ENCODE measurements at places on chromosomes 1 and 21.

DNA sequence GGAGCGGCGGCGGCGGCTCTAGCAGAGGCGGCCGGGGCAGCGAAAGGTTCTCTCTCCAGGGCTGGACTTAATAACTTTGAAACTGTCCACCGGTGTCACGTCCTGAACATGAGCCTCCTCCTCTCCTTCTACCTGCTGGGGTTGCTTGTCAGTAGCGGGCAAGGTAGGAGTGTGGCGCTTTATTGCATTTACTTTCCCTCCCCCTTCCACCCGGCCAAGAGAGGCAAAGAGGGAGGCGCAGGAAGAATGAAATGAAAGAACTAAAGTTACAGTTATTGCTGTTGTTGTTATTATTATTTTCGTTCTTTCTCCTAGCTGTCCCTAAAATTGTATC is 214 bp downstream of the NCAM2 start:
- DNase-seq: no peak

DNA sequence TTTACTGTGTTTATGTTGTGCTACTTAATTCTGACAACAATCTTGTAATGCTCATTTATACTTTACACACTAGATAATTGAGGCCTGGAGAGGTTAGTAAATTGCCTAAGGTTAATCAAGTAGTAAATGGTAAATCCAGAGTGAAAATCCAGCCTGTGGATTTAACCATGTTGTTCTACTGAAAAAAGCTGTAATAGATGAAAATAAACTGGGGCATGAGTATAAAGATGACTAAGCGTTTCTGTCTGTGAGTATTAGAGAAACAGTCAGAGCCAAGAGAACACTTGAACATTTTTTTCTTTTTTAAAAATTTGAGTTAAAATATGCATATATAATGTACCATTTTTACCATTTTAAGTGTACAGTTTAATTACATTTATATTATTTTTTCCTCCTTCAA is 47.9 kb upstream of the LEPR start:
- DNase-seq: no peak

DNA sequence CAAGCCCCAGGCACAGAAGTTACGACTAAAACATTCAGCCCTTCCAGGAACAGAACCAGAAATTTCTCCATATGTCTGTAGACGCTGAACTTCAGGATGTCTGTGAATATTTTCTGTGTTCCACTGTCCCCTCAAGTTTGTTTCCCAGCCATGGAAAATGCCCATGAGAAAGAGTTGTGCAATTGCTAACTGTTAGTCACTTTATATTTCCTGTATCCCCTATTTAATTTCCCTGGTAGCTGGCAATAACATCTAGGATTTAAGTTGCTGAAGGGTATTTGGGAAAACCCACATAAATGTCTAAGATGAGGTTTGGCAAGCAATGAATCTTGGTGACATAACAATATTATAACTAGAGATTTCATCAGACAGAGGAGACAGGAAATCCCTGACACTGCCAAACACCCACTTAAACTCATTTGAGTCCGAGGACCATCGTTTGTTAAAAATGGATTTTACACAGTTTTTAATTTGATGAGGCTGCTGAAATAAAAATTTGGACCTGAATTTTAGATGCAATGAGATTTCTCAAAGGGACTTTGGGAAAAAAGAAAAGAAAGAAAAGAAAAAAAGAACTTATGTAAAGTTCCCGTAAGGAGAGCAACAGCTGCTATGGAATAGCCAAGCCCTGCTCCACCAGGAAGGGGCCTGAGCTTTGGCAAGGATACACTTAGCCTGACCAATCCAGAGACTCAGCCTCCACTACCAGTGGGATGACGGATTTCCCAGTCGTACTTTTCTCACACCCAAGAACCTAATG is 21.8 kb upstream of the ERRFI1 start:
- peak; percentile 65 for DNase-seq

- no peak for DNase-seq
These were observed 12.7 kb upstream of the SDHB start for GRCh38 chr1:17066361-17067068.

GRCh38 chr1:225207791-225208190 is 220.0 kb downstream of the LBR start:
- no peak for DNase-seq

DNA sequence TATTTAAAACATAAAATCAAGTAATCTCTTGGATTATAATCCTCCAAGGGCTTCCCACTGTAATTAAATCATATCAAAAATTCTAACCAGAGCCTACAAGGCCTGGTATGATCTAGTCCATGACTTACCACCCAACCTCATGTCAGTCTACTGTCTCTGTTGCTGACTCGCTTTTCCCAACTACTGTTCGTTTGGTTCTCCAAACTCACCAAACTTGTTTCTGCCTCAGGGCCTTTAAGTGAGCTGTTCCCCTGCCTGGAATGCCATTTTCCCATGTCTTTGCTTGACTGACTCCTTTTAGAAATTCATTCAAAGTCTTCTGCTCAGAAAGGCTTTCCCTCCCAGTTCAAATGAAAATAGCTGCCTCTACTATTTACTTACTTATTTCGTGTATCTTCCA is 95.9 kb downstream of the ZC3H11B start:
- peak; percentile 3 for DNase-seq

- DNase-seq: peak; percentile 41
These were observed 86.8 kb upstream of the CD34 start for GRCh38 chr1:207997486-207998268.

DNA sequence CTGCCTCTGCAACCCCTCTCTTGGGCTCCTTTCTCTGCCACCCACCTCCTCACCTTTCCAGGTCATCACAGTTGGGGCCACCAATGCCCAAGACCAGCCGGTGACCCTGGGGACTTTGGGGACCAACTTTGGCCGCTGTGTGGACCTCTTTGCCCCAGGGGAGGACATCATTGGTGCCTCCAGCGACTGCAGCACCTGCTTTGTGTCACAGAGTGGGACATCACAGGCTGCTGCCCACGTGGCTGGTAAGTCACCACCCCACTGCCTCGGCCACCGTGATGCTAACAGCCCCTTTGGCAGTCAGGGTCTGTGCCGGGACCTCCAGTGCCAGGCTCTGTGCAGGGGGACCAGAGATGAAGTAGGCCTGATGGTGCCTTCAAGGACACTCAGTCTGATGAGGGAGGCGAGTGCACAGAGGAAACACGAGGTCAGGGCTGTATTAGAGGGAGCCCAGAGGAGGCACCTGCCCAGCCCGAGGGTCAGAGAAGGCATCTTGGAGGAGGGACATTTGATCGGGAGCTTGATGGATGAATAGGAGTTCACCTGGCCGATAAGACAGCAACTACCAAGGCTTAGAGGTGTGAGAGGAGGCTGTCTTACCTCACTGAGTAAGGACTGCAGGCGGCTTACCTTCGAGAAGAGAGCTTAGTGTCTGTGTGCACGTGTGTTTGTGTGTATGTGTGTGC is 18.1 kb downstream of the PCSK9 start:
- no peak for DNase-seq

DNA sequence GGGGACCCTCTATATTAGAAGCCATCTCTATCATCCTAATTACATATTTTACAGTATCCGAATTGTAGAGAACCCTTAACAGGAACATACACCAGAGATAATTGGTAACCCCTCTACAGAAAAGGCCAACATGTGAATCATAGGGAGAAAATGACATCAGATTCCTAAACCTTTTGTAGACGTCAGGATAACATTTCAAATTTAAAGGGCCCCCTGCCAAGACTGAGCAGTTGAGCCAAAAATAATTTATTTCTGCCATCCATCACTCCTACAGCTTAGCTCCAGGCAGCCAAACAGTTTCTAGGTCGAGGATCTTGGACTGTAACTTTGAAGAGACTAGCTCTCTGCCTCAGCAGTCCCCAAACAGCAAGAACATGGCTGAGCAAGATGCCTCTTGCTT is 21.2 kb downstream of the ZNF697 start:
- peak; percentile 22 for DNase-seq

- DNase-seq: peak; percentile 82
These were observed 30.3 kb downstream of the UBASH3A start for GRCh38 chr21:42433946-42434551.

DNA sequence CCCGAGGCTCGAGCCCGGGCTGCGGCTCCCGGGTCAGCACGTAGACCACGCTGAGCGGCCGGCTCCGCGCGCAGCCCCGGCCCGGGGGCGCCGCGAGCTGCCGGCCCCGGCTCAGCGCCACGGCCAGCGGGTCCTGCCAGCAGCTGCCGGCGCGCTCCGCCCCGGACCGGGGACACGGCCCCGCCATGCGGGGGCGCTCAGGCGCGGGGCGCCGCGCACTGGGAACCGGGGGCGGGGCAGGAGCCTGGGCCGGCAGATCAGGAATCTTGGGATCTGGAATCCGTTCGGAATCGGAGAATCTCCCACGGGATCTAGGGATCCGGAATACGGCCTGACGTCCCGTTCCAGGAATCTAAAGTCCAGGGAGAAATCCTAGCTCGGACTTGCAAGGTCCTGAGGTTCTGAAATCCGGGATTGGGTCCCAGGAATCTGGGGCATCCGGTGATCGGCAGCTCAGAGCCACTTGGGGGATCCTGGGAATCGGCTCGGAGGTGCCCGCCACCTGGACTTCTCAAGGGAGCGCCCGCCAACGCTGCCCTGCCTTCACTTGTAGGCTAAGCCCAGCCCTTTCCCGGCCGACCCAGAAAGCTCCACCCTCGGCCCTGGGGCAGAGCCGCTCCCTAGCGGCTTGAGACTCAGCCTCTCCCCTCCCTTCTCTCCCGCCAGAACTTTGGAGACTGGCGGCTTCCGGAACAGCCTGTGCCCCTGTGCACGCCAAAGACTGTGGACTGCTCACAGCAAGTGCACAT is at the start of gene MAP3K6:
Gene MAP3K6, minus strand, starts transcription at position 551 of the 749 bp plus-strand sequence. Its CDS starts 364 bp downstream, at position 187.
- peak; percentile 91 for DNase-seq

GRCh38 chr1:206001476-206001888 is 1.7 kb downstream of the RAB7B start:
- peak; percentile 99 for DNase-seq

All from NCI-H226 (cell line).